ENCODE measurements at places on chromosomes 12 and 14.

GRCh38 chr12:115163710-115164109 is 479.7 kb upstream of the TBX3 start:
- no peak for DNase-seq

- DNase-seq, result no peak
Observed at GRCh38 chr14:100899884-100900771, 3.4 kb downstream of the RTL1 start.

GRCh38 chr12:6603095-6603567 is 4.0 kb downstream of the CHD4 start:
- DNase-seq, result no peak

- DNase-seq, result no peak
Observed at GRCh38 chr14:56136571-56137452, 18.6 kb downstream of the PELI2 start.

DNA sequence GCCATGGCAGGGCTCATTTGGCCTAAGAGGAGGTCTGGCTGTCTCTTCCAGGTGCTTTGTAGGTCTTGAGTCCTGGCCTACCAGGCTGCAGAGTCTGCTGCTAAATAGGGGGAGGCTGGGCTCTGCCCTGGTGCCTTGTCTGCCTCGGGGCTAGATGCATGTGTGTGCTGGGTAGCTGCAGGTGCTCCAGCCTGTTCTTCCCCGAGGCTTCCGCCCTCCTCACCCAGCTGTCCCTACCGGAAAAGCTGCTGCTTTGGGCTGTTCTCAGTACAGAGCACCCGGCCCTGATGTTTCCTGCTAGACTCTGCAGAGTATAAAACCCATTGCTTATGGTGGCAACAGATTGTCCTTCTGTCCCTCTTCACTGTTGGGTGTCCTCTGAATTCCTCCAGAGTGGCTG is 37.7 kb downstream of the RAB35 start:
- DNase-seq, result no peak

GRCh38 chr12:89861086-89861485 is 152.4 kb upstream of the ATP2B1 start:
- DNase-seq, result no peak

DNA sequence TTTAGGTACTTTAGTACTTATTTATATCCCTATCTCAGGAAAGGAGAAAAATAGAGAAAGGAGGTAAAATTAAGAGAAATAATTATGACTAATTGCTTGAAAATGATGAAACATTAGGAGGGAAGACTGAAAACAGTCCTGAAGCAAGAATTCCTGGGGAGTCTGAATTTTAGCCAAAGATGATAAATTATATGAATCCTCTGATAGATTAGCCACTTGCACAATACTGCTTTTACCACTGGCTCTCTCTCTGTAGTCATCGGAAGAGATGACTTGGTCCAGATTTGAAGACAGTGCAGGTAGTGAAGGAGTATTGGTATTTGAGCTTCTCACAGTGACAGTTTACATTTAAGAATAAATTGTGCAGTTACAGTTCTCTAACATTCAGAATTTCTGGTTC is 83.8 kb upstream of the CLEC14A start:
- DNase-seq, result no peak

GRCh38 chr12:26428420-26428819 is 233.0 kb downstream of the SSPN start:
- DNase-seq, result no peak

GRCh38 chr12:123995023-123995748 is 22.2 kb downstream of the ZNF664 start:
- DNase-seq, result no peak

GRCh38 chr12:121930862-121931261 is 12.5 kb downstream of the CFAP251 start:
- DNase-seq, result no peak

DNA sequence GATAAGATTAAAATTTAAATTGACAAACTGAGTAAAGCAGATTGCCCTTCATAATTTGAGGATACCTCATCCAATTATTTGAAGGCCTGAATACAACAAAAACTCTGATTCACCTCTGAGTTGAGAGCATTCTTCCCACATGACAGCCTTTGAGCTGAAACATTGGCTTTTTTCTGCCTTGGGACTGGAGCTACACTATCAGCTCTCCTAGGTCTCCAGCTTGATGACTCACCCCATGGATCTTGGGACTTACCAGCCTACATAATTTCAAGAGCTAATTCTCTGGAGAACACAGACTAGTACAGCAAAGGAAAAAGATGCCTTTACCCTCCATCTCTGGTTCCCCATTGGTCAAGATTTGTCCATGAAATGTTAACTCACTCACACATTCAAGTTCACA is 555.1 kb downstream of the FOXG1 start:
- no peak for DNase-seq

DNA sequence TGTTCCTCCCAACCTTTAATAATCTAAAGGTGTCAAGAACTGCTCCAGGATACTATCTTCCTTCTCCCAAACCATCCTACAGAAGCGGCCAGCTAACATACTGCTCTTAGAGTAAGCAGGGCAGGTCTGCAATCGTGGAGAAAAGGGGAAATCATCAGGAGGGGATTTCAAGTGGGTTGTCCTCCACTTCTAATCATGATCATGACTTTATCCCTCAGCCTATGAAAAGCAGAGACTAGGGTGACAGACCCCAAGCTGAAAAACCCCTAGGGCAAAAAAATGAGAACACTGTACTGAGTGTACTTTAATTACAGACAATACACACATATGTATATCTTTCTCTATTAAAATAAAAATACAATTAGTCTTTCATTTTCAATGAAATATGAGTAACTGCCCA is 13.9 kb downstream of the DUSP16 start:
- no peak for DNase-seq

DNA sequence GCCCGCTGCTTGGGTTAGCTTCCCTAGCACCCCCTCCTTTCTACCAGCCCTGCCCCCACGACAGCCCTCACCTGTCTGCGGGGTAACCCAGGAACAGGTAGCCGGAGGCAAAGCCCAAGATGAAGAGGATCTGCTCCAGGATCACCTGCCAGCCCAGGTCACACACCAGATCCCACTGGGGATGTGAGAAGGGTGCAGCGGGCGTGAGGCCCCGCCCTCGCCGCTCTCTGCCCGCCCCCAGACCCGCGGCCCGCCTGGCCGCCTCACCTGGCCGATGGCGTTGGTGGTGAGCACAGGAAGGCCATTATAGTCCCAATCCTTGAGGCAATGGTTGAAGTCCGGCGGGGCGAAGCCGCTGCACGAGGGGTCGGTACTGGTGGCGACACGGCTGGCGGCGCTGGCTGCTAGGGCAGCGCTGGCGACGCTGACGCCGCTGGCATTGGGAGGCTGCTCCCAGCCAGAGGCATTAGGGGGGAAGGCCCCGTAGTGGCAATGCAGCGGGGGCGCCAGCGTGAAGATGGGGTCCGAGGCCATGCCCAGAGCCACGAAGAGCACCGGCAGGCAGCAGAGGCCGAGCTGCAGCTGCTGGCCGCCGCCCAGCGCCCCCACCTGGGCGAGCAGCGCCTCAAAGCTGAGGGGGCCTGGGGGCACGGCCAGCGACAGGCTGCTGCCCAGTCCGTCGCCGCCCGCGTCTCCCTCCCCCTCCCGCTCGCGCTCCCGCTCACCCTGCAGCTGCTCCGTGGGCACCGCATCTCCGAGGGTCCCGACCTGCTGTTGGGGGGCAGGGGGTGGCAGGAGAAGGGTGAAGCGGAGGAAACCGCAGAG is 794 bp downstream of the SLC22A17 start:
- peak; percentile 38 for DNase-seq

GRCh38 chr12:26768611-26769603 is 64.1 kb downstream of the ITPR2 start:
- peak; percentile 42 for DNase-seq

GRCh38 chr14:102696856-102697495 is 80.3 kb upstream of the TRAF3 start:
- no peak for DNase-seq

Measured in COR-L47 (cell line).